Left hindlimb (tissue), 1 donor: ENCODE measurements at places on chromosomes 16 and 17.
A peak's percentile ranks its signal among the peaks of the same experiment; 100 is the strongest.

- no peak for DNase-seq
These were observed 118.1 kb downstream of the NLK start for GRCh38 chr17:28160610-28161009.

DNA sequence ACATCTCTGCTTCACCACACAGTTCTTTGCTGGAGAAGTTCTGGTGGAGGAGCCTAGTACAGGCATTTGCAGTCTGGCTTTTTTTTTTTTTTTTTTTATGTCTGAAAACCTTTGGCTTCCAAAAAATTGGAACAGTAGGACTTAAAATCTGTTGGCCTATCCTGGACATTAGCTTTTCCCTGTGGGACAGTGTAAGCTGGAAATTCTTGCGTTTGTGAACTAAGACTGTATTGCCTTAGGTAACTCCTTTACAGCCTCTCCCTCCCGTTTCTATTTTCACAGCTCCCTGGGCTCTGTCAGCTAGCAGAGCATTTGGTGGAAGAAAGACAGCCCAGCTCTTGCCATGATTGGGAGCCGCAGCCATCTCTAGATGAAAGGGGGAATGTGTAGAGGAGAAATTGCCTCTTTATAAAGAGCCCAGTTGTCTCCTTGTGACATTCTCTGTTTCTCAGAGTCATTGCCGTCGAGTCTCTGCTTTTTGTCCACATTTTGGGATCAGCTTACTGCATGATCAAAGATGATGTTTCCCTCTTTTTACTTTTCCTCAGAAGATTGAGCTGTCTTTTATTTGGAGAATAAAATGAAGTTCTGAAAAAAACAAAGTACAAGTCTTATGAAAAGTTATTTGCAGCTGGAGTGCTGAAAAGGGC is 227.5 kb downstream of the SPECC1 start:
- no peak for DNase-seq

GRCh38 chr17:40686192-40686591 is 17.4 kb downstream of the KRT24 start:
- DNase-seq: no peak

DNA sequence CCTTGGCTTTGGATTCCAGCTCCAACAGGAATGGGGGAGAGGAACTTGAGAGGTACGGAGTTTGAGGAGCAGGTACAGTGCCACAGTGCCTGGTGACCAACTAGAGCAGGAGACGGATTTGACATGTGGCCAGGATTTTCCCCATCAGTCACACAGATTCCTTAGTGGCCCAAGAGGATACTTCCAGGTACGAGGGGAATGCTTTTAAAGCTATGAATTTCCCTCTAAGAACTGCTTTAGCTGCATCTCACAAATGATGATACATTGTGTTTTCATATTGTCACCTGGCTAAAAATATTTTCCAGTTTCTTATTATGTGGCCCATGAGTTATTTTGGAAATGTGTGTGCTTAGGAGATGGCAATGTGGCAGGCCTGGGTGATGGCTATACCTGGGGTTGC is 98.3 kb downstream of the ABCC6 start:
- DNase-seq: no peak

GRCh38 chr16:84665843-84666242 is 17.5 kb downstream of the KLHL36 start:
- no peak for DNase-seq

- no peak for DNase-seq
These were observed 22.0 kb upstream of the USP10 start for GRCh38 chr16:84677849-84678248.

DNA sequence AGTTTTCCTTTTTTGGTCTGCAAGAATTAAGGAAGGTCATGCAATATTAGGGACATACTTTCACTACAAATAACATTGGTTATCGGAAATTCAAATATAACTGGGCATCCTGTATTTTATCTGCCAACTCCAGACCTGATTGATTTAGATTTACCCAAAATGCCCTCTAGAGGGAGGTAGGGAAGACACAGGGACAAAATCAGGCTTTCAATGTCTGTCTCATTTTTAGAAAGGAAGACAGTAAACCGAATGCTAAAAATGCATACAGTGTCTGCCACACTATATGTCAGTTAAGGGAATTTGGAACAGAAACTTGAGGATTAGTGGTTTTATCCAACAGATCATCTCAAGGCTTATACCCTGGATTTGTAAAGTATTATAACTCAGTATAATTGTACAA is 161.7 kb upstream of the SOX9 start:
- DNase-seq: no peak

DNA sequence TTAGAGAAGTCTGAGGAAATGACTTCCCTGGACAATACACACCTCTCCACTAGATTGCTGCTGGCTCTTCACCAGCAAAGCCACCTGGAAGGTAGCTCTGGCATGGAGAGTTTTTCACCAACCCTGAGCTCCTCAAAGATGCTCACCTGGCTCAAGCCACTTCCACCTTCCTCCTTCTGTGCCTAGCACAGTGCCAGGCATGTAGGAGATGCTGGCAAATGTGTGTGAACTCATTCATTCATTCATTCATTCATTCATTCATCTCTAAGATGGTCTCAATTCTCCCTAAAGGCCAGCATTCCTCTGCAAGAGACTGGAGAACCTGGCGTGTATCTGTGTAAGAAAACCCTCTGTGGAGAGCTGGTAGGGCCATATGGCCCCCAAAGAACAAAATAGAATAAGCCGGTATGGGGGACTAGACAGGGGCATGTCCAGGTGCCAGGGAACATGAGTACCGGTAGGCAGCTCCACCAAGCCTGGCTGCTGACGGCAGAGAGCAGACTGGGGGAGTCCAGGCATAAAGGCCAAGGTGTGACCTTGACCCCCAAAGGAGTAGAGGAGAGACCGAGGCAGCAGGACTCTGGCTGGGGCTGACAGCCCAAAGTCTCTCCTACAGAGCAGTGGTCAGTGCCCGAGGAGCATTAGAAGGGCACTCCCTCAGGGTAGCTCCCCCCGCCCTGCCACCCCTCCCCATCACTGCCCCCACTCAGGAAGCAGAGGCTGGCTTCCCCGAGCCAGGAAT is 132.2 kb upstream of the TNRC6C start:
- DNase-seq: no peak

- peak; percentile 98 for DNase-seq
These were observed at the start of gene INO80E for GRCh38 chr16:29995911-29996765. Gene INO80E (plus strand): TSS chr16:29996241. CDS start chr16:29996311, 70 bp downstream.

DNA sequence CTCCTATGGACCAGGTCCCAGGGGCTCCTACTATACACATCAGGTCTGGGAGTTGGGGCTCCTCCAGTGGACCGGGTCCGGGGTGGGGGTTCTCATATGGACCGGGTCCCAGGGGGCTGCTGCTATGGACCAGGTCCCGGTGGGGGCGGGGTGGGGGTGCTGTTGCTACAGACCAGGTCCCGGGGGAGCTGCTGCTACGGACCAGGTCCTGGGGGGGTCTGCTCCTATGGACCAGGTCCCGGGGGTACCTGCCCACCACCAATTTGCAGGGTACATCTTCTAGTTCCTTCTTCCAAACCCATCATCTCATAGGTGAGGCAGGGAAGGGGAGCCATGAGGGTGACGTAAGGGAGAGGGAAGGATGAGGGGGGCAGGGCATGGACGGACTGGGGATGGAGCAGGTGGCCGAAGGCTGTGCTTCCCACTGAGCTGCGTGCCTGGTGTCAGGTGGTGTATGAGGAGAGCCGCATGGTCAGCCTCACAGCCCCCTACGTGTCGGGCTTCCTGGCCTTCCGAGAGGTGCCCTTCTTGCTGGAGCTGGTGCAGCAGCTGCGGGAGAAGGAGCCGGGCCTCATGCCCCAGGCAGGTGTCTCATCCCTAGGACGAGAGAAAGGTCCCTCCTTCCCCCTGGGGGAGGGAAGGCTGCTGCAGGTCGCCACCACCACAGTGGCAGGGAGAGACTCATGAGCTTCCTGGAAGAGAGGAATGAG is 6.6 kb downstream of the ENDOV start:
- no peak for DNase-seq

- DNase-seq: no peak
These were observed 204.5 kb upstream of the RPL38 start for GRCh38 chr17:73998653-73999645.

- no peak for DNase-seq
These were observed 122.8 kb downstream of the SMG6 start for GRCh38 chr17:2180768-2181167.

DNA sequence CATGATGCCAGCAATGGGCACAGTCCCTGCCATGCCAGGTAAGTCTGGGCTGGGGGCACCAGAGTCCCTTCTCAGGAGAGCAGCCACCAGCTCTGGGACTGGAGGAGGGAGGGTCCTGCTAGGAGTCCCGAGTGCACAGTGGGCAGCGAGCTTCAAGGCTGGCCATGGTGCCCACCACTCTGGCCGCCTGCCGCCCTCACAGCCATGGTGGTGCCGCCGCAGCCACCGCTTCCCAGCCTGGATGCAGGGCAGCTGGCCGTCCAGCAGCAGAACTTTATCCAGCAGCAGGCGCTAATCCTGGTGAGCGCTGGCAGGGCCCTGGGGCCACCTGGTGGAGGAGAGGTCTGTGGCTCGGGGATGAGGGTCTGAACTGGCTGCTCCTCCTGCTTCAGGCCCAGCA is 17.9 kb upstream of the SMIM5 start:
- DNase-seq: no peak

- no peak for DNase-seq
These were observed 294.4 kb upstream of the N4BP1 start for GRCh38 chr16:48904333-48904732.

DNA sequence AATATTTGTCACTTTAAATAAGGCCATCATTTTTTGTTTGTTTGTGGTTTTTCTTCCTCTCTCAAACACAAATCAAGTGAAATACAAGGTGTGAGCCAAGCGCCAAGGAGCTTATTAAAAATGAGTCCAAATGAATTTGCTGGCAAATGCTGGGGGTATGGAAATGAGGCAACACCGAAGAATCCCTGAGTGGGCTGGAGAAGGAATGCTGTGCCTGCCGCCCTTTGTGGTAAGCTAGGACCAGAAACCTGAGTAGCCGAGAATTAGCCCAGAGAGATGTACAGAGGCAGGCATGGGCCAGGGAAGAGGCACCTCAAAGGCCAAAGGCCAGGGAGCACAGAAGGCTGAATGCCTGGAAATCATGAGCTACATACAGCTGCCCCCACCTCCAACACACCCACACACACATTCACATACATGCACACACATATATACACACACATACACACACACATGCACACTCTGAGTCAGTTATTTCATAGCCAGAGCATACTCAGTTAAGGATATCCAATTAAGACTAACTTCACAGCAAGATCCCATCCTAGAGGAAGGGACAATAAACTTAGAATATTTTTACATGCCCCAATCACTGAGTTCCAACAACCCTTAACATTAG is 266.1 kb upstream of the DYNLRB2 start:
- no peak for DNase-seq

DNA sequence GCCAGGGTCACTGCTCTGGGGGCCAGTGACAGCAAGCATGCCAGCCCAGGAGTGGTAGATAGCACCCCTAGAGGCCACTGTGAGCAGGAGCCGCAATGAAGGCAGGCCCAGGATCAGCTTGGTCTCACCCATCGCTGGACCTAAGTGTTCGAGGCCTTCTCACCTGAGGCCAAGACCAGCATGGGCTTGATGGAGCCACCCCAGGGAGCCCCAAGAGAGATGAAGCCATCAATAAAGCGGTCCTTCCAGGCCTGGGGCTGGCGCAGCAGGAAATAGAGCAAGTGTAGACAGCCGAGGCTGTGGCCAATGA is 1.8 kb downstream of the LCAT start:
- DNase-seq: no peak

GRCh38 chr17:47277921-47278320 is 24.3 kb downstream of the ITGB3 start:
- DNase-seq: no peak

DNA sequence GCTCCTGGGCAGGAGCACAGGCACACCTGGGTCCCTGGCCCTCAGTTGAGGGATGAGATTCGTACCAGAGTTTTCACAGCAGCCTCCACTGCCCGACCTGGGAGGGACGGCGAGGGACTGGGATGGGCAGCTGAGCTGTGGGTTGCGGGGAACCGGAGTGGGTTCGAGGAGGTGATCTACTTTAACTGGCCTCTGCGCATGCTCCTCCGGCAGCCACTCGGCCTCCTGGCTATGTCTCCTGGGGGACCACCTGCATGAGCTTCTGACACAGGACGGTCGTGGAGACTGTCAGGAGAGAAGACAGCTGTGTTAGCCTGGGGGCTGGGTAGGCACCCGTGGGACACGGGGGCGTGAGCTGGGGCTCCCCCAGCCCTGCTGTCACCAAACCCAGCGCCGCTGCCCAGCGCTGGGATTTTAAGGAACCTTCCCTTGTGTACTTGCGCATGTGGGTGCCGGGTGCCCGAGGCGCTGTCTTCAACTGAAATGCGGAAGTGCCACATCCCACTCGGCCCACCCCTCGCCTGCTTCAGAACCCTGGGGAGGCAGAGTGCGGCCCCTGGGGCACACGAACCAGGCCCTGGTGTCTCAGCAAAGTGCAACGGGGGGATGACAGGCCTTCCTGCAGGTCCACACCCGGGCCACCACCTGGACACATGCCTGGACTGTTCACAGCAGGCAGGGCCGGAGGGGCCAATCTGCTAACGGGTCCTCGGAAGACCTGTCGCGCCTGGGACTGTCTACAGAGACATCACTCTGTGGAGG is 36.4 kb downstream of the SLC7A5 start:
- no peak for DNase-seq

GRCh38 chr16:67976205-67976604 is 4.1 kb downstream of the DPEP3 start:
- no peak for DNase-seq

DNA sequence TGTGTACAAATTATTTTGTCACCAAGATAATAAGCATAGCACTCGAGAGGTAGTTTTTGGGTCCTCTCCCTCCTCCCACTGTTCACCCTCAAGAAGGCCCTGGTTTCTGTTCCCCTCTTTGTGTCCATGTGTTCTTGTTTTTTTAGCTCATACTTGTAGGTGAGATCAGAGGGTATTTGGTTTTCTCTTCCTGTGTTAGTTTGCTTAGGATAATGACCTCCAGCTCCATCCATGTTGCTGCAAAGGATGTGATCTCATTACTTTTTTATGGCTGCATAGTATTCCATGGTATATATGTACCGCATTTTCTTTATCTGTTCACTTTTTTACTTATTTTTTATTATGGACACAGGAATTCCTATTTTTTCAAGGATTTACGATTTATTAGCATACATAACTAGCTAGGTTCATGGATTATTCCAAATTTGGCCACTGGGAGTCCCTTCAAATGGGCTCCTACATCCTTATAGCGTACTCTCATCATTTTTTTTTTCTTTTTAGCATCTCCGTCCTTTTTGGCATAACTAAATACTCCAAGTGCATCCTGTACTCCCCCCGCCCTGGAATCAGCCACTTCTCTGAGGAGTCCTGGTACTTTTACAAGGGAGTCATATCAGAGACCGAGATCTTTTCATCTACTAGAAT is 7.3 kb downstream of the TADA2A start:
- DNase-seq: no peak

- DNase-seq: peak; percentile 53
These were observed 4.8 kb upstream of the SP6 start for GRCh38 chr17:47855737-47856136.
